Jurkat, Clone E6-1 (cell line): ENCODE measurements at places on chromosomes 5 and 9.

- DNase-seq, result no peak
Observed at GRCh38 chr9:128361296-128361985, 9.7 kb upstream of the URM1 start.

GRCh38 chr5:60141119-60141518 lies 247.6 kb upstream of the PDE4D start:
- DNase-seq, result no peak

DNA sequence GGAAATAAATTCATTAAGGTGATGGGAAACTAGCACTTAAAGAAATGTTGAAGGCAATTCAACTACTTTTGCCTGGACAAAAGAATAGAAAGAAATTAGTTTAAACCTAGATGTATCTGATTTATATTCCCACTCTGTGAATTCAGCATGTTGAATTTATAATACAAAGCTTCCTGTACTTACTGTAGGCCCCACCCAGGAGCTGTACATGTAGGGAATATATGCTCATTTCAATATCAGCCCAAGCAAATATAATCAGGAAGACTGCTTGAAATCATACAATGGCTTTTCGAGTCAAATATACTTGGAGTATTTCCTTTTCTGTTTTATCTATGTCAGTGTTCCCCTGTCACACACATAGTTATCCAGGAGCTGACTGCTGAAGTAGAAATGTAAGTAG lies 102.1 kb downstream of the OTULIN start:
- no peak for DNase-seq

GRCh38 chr5:425714-426113 lies 17.3 kb upstream of the EXOC3 start:
- DNase-seq, result no peak

DNA sequence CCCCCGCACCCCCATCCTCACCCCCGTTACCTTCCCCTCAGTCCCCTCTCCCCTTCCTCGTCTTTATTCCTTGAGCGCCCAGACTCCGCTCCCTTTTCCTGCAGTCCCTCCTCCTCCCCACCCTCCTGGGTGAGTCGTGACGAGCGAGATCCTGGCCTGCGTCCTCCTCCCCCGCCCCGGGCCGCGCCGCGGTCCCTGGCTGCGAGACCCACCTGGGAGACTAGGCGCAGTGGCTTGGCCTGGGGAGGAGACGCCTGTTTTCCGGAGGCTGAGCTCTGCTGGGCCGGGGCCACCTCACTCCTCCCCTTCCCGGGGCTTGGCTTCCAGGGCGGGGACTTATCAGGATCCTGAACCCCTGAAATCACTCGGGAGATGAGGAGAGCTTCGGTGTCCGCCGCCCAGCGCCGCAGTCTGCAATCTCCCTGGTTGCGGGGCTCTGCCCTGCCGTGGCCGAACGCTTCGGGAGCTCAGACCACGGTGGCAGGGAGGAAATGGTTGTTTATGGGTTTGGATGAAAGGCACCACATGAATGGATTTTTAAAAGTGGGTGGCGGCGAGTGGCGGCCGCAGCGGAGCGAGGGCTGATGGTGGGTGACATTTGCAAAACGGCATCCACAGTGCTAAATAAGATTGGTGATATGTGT lies 984 bp downstream of the STXBP1 start:
- peak; percentile 47 for DNase-seq

- no peak for DNase-seq
Observed at GRCh38 chr5:144141585-144141984, 28.9 kb downstream of the YIPF5 start.

DNA sequence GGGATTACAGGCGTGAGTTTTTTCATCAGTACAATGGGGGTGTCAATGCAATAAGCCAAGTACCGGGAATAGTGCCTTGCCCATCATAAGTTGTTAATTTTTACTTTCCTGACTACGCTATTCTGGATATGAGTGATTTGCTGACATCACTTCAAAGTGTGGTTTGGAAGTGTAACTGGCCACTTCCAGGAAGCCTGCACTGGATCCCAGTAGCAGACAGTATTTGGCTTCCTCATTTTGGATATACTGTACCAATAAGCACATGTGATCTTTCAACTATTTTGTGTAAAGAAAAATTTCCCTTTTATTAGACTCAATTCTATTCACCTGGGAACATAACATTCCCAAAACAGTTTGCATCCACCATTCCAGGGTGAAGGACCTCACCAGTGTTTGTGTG lies 417.7 kb upstream of the KLF4 start:
- no peak for DNase-seq

DNA sequence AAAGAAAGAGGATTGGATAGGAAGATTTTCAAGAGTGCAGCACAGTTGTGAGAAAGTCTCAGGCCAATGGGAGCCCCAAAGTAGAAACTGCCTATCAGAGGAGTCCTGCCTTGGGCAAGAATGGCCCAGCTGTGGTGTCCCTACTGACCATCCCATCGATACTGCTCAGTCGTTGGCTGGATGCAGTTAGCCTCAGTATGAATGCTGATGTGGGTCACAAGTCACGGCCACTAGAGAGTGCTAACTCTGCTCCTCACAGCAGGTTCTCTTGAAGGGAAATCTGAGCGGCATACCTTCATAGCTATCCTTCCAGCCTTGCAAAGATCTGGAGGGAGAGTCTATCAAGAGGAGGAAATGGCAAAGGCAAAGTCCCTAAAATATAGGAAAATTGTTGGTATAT lies 11.6 kb upstream of the CETN3 start:
- no peak for DNase-seq
